ENCODE measurements at places on chromosomes 6 and 20.

- DNase-seq = peak; percentile 69
These were observed 267.8 kb upstream of the IRAK1BP1 start for GRCh38 chr6:78599526-78599925.

DNA sequence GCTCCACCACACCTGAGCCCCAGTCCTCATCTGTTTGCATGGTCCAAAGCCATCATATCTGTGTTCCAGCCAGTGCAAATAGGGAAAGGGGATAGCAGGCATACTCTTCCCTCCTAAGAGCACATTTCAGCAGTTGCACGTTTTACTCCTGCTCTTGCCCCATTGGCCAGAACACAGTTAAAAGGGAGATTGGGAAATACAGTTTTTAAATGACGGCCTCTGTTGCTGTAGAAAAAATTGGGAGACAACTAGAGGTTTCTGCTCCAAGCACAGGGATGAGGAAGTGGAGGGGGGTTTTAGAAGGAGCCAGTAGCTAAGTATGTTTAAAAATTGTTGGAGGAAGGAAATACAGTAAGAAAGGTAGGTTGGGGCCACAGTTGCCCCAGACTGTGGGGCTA, 14.6 kb upstream of the STK35 start:
- no peak for DNase-seq

DNA sequence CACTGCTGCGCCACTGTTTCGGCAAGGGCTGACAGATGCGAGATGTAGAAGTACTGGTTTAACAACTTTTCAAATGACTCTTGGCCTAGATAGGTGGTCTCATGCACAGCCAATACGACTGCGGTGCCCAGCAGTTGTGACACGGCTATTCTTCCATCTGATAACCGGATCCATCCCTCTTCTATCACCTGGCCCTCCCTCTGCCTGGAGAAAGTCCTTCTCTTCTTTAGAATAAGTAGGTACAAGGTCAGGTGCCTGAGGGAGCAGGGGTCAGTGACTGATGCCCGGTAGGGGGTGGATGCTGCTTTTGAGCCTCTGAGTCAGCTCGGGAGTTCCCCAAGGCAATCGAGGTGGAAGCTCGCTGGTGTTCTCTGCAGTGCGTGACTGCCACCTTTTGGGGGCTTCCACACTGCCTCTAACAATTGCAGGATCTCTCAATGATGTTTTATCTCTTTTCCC, 166.8 kb upstream of the GRIK2 start:
- DNase-seq = peak; percentile 68

- peak; percentile 24 for DNase-seq
These were observed 1.4 kb downstream of the BACH2 start for GRCh38 chr6:90294989-90295853.

- DNase-seq = no peak
These were observed 356 bp upstream of the IRAK1BP1 start for GRCh38 chr6:78867020-78867369.

DNA sequence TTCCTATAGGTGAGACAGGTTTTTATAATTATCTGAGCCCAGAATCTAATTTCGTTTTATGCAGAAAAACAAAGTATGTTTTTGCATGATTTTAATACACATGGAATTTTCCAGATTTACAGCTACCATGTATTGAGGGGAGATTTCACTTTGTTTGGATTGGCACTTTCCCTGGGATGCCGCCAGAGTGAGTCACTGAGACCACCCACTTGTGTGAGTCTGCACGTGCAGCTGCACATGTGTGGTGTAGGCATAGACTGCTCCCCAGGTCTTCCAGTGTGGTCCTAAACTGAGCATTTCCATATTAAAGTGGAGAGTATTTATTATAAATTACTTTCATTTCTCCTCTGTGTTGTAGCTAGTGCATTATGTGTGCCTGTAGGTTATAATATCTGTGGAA, 186.8 kb downstream of the UBE3D start:
- peak; percentile 78 for DNase-seq

DNA sequence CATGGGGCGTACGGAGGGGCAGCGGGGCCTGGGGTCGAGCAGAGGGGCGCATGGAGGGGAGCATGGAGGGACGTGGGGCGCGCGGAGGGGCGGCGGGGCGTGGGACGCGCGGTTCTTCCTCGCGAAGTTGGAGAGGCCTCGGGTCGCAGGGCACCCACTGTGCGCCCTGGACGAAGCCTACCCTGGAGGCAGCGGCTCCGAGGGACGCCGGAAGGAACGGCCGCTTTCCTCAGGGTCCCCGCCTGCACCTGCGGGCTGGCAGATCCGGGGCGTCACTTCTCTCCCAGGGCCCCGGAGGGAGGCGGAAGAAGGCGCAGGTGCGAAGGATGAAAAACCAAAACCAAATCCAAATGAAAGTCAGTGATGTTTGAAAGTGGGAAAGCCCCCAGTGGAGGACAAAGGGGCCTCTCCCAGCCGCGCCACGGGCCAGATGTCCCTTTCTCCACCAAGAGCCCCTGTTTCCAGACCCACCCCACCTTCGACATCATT, 142.1 kb upstream of the PDE10A start:
- no peak for DNase-seq

GRCh38 chr6:129750360-129750759, 40.4 kb upstream of the ARHGAP18 start:
- peak; percentile 17 for DNase-seq

DNA sequence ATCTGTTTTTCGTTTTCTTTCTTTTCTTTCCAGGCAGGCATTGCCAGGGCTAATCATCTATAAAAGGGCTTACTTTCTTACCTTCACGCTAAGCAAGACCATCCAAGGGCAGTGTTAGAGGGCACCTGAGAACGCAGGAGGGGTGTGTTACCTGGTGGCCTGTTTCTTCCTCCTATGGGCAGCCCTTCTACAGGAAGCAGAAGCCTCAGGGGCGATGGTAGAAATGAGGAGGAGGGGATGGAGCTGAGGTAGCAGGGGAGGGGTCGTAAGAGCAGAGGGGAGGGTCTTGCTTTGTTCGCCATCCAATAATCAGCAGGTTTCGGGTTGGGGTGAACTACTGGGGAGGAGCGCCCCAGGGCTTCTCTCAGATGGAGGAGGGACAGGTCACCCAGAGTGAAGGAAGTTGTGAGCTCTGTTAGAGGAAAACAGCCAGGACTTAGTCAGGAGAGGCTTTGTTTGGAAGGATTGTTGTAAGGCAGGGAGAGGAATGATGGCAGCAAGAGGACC, 1.5 kb upstream of the CCR6 start:
- DNase-seq = no peak

- DNase-seq = peak; percentile 65
These were observed 217.5 kb upstream of the THEMIS start for GRCh38 chr6:128118401-128118800.

- peak; percentile 57 for DNase-seq
These were observed 59.0 kb upstream of the TPD52L1 start for GRCh38 chr6:125094563-125094962.

- no peak for DNase-seq
These were observed 1286.4 kb downstream of the GRIK2 start for GRCh38 chr6:102679865-102680264.

- no peak for DNase-seq
These were observed 80.4 kb upstream of the MANEA start for GRCh38 chr6:95496769-95497426.

- no peak for DNase-seq
These were observed 157.8 kb downstream of the SASH1 start for GRCh38 chr6:148500402-148500801.

DNA sequence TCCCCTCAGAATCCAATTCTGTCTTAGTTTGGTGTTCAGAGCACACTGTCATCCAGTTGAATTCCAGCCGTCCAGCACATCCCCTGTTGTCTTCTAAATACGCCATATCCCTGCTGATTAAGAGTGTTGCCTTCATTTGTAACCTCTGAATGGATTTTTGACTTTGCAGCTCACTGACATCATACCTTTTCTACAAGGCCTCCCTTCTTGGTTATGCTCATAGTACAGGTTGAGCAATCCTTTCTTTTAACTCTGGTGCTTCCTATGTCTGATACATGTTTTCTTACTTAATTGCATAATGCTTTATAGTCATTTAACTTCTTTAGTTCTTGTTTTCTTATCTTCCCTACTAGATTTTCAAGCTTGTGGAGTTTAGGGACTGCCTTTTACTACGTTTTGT, 36.4 kb downstream of the XRN2 start:
- no peak for DNase-seq

DNA sequence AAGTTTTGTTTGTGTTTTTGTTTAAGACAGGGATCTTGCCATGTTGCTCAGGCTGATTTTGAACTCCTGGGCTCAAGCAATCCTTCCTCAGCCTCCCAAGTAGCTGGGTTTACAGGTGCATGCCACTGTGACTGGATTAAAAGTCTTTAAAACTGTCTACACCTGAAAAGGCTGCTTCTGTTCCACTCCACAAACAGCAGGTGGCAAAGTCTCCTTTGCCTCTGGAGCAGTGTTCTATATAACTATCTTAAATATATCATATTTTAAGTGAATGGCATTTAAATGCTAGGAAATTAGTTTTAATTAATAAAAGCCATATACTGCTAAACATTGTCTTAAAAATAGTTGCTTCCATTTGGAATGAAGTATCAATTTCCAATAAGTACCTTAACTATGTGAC, 89.2 kb upstream of the BCLAF1 start:
- DNase-seq = no peak

GRCh38 chr6:86031713-86032112, 389.0 kb upstream of the SYNCRIP start:
- no peak for DNase-seq

DNA sequence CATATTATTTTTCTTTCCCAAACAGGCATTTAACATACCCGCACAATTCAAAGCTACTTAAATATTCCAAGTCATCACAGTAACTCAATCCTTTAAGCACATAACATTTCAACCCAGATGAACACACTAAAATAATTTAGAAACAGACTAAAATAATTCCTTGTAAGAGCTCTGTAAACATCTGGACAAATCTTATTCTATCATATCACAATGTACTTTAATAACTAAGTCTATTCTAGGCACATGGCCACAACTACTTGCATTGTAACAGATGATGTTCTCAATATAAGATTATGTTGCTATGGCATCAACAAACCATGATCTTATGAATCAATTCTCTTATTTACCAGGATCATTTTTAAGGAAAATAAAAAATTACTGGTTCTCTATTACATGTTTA, 123.2 kb upstream of the THEMIS start:
- DNase-seq = no peak

GRCh38 chr20:59667131-59667530, 62.8 kb downstream of the PHACTR3 start:
- DNase-seq = no peak

GRCh38 chr20:52382933-52383332, 191.4 kb upstream of the ZFP64 start:
- DNase-seq = no peak

- DNase-seq = peak; percentile 15
These were observed 229.7 kb upstream of the ASCC3 start for GRCh38 chr6:101110814-101111213.

DNA sequence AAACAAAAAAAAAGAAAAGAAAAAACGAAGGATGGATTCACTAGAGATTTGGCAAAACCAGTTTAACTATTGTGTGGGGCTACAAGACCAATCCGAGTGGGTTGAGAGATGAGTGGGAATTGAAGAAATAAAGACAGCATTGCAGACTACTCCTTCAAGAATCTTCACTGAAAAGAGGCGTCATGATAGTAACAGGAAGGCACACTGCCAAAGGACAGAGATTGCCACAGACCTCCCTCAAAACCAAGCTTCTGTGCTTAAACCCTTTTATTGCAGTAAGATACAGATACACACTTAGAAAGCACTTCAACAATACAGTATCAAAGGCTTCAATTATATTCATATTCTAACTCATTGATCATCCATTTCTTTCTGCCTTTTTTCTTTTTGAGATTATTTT, 103.9 kb downstream of the IPCEF1 start:
- no peak for DNase-seq

DNA sequence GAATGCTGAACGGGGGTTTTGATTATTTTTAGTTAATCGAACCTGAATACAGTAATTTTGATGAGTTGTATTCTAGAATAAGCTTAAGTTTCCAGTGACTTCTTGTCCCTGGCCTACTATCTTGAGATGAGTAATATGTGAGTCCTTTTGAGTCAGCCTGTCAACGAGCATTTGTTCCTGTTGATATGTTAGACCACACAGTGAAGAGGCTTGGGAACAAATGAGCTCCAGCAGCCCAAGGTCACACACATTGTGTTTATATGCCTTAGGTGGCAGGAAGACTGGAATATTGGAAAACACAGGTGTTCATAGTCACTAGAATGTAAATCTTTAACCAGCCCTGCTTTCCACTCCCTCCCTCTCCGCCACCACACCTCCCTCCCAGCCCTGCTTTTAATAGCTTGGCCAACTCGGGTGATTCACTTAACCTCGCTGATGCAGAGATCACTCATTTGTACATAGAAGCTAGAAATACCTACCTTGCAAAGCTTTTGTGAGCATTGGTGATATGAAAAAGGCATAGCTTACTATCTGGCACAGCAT, 9.1 kb downstream of the SMPDL3A start:
- DNase-seq = peak; percentile 67

DNA sequence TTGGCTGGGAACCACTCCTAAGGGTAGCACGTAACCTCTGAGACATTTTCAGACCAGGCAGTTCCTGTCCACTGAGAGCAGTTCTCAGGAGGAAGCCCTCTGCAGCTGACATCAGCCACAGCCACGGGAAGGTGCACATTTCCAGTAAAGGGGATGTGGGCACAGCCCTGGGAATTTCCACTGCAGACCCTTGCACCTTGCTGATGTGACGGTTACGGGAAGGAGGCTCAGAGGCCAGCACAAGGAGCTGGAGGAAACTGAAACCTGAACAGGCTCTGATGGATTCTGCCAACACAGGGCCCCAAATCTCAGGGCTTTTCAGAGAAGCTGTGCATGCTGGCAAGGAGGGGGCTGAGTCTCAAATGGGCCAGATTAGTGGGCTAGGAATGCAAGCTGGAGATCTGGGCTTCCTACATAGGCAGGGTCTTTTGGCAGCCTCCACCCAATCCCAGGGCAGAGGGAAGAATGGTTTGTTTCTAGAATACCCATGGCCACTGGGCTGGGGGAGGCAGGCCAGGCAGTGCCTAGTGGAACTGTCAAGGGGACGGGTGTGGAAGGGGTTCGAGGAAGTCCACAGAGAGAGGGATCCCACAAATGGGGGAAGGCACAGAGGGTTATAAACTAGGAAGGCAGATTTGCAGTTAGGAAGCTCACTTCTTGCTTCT, 14.2 kb downstream of the EBF4 start:
- no peak for DNase-seq

DNA sequence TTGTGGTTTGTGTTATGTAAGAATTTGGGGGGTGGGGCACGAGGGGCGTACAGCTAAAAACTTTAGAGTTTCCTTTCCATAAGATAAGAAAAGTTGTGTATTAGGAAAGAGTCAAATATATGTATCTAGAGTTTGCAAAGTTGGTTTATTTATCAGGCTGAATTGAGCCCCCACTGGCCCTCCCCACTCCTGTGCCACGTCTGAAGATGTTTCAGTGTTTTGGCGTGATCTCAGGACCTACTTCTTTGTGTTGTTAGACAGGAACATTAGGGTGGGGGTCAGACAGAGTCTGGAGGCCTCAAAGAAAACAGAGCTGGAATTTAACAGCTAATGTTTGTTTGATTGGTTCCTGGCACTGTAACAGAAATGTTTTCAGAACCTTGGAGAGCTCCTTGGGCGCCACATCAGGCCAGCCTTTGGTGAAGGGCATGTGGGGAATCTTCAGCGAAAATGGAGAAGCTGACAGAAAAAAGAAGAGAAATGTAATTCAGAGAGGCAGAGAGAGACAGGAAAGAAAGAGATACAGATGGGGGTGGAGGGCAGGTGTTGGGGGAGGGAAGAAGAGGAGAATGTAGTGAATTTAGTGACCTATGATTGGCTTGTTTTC, 674 bp downstream of the NRSN1 start:
- DNase-seq = peak; percentile 43

- peak; percentile 95 for DNase-seq
These were observed 50.1 kb downstream of the CYP24A1 start for GRCh38 chr20:54123587-54124180.
